T-helper 17 cell (primary cell): ENCODE measurements at places on chromosomes 1 and 21. TPM values are rescaled to one million over a fixed set of nuclear protein-coding genes. Genes with fewer than 3 reads are reported as not detected.

Gene SLAMF7
- total RNA-seq, result 3.9 TPM

Gene WNT9A
- 0.18 TPM for total RNA-seq

Gene KRTAP19-1
- not detected for total RNA-seq

Gene HIVEP3
- 13.9 TPM for total RNA-seq

Gene CNTN2
- total RNA-seq, result not detected

Gene CATSPERE
- total RNA-seq, result 0.18 TPM

Gene TSSK3
- total RNA-seq, result 1.2 TPM

- no peak for DNase-seq
Observed at GRCh38 chr1:208068407-208068806, 157.5 kb upstream of the CD34 start.

DNA sequence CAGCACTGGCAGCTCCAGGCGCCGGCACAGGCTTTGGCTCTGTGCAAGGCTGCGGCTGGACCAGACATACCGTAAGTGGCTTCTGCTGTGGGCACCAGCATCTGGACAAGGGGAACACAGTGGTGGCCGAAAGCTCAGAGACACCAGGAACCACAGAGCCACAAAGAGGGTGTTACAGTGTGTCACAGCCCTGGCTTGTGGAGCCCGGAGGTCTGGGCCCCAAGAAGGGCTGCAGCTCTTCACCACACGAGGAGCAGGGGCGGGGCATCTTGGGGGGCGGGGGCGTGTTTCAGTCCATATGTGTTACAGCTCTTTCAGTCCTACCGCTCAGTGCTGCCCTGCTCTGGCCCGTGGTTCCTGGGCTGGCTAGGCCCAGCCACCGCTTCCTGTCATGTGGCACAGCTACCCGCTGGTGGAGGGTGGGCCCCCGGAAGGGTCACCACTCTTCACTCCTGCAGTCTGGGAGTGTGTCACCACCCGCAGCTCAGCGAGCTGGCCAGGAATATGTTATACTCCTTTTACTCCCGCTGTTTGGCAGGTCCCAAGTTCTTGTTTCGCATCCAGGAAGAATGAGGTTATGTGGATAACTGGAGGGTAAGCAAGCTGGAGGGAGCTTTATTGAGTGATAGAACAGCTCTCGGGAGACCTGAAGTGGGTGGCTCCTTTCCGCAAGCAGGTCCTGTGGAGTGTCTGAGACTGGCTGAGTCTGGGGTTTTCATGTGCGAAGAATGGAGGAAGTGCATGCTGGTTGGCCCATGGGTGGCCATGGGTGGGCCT is 3.3 kb upstream of the LSM10 start:
- no peak for DNase-seq

- no peak for DNase-seq
Observed at GRCh38 chr1:208637181-208637580, 393.0 kb upstream of the PLXNA2 start.

DNA sequence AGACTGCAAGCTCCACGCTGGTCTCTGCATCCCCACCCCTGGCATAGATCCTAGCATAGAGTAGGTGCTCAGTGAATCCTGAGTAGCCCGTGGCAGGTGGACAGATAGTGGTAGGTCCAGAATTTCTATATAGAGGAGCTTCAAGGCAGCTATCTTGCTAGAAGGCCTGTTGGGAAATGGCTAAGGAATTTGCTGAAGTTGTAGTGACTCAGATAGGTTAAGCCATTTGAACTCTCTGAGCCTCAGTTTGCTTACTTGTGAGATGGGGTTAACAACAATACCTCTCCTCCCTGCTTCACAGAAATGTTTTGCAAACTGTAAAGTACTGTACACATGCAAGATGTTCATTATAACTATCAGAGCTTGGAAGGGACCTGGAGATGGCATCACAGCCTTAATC is 23.4 kb upstream of the EPHB2 start:
- no peak for DNase-seq

GRCh38 chr1:176118985-176119384 is 88.1 kb downstream of the COP1 start:
- DNase-seq, result no peak

DNA sequence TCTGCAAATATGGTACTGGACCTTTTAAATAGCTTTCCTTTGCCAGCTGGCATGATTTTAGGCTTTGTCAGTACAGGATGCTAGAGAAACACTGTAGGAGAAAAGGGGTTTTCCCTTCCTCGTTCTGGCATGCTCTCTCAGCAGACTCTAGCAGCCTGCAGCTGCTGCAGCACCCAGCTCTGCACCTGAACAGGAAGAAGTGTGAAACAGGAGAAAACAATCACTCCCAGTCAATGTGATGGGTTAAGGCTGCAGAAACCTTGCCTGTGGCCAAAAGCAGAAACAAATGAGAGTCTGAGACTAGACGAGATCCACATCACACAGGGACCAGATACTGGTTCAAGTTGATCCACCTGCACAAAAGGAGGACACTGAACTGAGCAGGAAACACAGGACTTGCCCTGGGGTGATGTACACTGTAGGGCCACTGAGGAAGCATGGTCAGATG is 21.2 kb downstream of the OVGP1 start:
- no peak for DNase-seq

DNA sequence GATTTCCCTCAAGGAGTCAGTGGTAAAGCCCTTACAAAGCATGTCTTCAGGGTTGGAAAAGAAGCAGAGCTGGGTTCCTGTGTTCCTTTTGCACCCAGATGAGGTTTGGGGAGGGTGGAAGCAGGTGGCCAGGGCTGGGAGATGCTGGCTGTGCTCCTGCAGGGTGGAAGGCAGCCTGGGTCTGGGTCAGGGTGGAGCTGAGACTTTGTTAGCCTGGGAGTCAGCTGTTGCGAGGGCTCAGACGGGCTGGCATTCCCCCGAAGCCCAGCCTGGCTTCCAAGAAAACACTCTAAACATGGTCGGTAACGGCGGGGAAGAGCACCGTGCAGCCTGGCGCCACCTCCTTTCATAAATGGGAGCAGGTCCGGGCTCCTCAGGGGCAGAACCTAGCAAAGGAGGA is 43.7 kb upstream of the EPS8L3 start:
- no peak for DNase-seq

GRCh38 chr1:152543820-152544219 is 22.8 kb downstream of the LCE3E start:
- DNase-seq, result no peak

DNA sequence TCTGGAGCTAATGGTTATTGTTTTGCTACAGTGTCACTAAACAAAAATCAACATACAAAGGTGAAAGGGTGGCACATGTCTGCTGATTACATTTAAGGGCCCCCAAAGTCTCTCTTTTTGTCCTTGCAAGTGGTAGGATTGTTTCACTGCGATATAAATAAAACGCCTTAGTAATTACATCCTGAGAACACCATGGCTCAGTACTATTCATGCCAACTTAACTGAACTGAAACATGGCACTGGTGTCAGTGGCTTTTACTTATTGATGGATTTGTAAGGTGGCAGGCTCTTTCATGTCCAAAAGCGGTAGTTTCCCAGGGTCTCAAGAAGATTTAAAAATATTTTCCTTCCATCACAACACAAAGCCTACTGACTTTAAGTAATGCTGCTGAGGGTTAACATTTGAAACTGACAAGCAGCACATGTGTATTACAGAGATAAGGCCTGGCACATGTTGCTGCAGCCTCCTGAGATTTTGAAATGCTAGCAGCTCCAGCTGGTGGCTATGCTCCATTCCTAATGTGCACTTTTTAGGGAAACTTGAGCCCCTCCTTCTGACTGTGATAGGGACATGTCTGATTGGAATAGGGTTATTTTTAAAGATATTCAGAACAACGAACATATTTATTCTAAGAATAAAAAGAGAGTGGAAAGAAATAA is 86.8 kb downstream of the ATP1B1 start:
- DNase-seq, result no peak

- DNase-seq, result no peak
Observed at GRCh38 chr1:73998348-73998959, 199.5 kb downstream of the LRRIQ3 start.

DNA sequence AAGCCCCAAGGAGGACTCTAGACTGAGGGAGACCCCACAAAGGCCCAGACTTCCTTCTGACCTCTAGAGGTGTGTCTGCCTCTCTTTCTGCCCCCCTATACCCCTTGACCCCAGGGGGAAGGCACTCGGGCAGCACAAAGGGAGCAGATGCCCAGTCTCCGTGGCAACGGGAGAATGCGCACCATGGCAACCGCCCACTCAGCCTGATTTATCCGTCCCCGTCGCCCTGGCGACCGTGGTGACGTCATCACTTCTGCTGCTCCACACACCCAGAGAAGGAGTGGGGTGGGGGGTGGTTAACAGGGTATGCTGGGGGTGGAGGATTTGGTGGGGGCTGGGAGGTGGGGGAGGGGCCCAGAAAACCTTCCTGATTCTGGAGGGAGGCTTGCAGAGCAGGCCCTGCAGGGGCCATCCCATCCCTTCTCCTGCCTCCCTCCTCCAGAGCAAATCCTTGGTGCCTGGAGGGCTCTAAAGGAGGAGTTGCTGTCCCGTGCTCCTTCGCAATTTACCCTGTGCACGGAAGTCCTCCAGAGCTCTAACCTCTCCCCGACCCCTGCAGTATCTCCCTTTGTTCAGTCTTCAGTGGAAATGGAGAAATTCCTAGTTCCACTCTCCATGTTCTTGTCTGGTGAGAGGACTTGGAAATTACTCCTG is 6.3 kb downstream of the CELF3 start:
- DNase-seq, result no peak
